Pulmonary artery endothelial cell (primary cell): ENCODE measurements at places on chromosomes 11 and 22. TPM values are rescaled to one million over a fixed set of nuclear protein-coding genes. Genes with fewer than 3 reads are reported as not detected.

The ANO5 gene
- 2.3 and 4.7 TPM in 2 replicates for total RNA-seq

DNA sequence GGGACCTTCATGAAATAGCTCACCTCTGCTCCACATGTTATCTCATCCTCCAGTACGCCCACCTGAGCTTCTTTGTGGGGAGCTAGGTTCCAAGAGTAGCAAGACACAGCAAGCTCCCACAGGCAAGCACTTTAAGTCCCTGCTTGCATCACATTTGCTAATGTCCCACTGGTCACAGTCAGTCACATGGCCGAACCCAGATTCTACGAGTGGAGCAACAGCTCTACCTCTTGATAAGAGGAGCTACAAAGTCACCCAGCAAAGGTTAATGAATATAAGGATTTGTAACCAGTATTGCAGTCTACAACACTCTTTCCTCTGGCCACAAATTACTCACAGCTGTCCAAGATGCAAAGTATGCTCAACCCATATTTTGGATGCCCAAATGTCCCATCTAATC is 15.2 kb upstream of the MS4A15 start:
- DNase-seq = no peak

The RBMXL2 gene
- 0.04 and 0.20 TPM in 2 replicates for total RNA-seq

The DDI1 gene
- not detected in 2 replicates for total RNA-seq

DNA sequence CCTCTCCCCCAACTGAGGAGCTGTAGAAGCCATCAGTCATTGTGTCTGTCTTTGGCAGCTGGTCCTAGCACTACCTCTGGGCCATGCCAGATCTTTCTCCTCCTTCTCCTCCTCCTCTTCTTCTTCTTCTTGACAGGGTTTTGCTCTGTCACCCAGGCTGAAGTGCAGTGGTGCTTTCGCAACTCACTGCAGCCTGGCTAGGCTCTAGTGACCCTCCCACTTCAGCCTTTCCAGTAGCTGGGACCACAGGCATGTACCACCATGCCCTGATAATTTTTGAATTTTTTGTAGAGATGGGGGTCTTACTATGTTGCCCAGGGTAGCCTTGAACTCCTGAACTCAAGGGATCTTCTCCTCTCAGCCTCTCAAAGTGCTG is 50.1 kb upstream of the SHANK2 start:
- DNase-seq = no peak
